ENCODE measurements at places on chromosomes 16 and 17. TPM values are rescaled to one million over a fixed set of nuclear protein-coding genes. Genes with fewer than 3 reads are reported as not detected.

The C16orf96 gene
- total RNA-seq, result 0.19 TPM

The CXCL16 gene
- 17.2 TPM for total RNA-seq

GRCh38 chr16:56057151-56057550 lies 134.1 kb upstream of the GNAO1 start:
- DNase-seq, result no peak
- no peaks in the 10 kb centered on the region for H3K36me3 ChIP-seq
- H3K27me3 ChIP-seq, result no peaks in the 10 kb centered on the region
- H3K4me3 ChIP-seq, result no peak overlapping the region
- no peaks in the 10 kb centered on the region for H3K4me1 ChIP-seq

DNA sequence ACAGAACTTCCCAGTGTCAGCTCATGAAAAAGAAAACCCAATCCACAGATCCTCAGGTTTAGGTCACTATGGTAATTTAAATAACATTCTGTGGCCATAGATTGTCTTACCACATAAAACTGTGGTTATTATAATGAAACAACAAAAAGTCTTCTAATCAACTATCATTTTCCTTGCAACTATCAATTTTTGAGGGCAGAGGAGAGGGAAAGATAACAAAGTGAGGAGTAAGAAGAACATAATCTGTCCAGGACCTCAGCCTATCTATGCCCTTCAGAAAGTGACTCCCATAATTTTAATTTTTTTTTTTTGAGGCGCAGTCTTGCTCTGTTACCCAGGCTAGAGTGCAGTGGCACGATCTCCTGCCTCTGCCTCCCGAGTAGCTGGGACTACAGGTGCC lies 4.0 kb upstream of the GGNBP2 start:
- H3K4me3 ChIP-seq, result no peak overlapping the region
- DNase-seq, result no peak
- peaks cover 9% of the 10 kb centered on the region for H3K4me1 ChIP-seq
- no peak overlapping the region for H3K27ac ChIP-seq
- H3K36me3 ChIP-seq, result peaks cover 25% of the 10 kb centered on the region

- DNase-seq, result no peak
- H3K36me3 ChIP-seq, result no peaks in the 10 kb centered on the region
- peaks cover 74% of the 10 kb centered on the region for H3K4me1 ChIP-seq
- peak overlapping the region; percentile 98 for H3K27ac ChIP-seq
- no peaks in the 10 kb centered on the region for H3K27me3 ChIP-seq
Measured at GRCh38 chr17:75778861-75779249, 5.8 kb upstream of the UNK start.

DNA sequence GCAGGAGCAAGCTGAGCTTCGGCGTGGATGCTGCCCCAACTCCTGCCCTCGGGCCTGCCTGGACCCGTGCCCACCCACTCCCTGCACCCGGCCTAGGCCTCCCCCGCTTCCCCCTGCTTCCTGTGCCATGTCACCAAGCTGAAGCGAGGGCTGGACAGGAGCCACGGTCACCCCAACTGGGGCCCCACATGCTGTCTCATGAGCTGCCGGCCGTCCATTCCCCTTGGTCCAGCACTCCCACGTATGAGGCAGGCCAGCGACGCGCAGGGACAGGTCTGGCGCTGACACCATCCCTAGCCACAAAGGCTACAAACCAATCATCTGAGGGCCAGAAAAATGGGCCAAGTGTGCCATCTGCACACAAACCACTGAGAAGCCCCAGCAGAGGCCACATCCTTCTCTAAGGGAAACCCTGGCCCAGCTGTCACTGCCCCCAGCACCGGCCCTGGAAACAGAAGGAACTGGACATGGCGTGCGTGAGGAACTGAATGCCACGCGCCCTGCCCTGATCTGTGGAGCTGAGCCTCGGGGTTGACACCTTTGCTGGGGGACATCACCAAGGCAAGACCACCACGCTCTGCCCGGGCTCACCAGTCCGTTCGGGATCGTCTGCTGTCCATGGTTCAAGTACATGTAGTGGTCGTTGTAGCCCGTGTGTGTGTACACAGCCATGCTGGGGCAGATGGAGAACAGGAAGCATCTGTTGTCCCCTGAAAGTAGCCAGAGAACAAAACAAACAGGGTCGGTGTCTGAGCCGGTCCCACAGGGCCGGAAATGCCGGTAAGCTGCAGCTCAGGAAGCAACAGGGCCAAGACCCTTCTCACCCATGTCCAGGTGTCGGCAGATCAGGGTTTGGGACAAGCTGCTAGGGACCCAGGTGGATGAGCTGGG lies 22.2 kb downstream of the MEAK7 start:
- H3K27ac ChIP-seq, result no peak overlapping the region
- H3K4me1 ChIP-seq, result no peaks in the 10 kb centered on the region
- H3K4me3 ChIP-seq, result no peak overlapping the region
- H3K36me3 ChIP-seq, result peaks cover 99% of the 10 kb centered on the region
- DNase-seq, result no peak

DNA sequence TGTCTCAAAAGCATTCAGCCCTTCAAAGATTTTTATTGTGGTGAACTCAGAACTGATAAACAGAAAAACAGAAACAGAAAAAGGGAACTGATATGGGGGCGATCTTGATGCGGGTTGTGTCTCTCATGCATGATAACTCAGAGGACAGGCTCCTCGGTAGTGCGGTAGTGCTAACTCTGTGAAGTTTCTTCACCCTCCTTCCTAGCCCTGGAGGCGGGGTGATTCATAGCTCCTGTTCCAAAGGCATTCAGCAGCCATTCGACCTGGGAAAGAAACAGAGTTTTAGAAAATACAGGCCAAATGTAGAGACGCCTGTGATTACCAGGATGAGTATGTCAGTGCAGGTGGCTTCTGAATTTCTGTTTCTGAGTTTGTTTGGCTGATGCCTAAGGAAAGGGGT lies 5.5 kb upstream of the MAF start:
- H3K4me1 ChIP-seq, result peaks cover 12% of the 10 kb centered on the region
- no peak for DNase-seq
- H3K27me3 ChIP-seq, result peaks cover 5% of the 10 kb centered on the region
